ENCODE measurements at places on chromosomes 16 and 17.

- DNase-seq = no peak
Observed at GRCh38 chr17:3845291-3845620, 790 bp downstream of the NCBP3 start.

- no peak for DNase-seq
Observed at GRCh38 chr16:12304861-12305596, 328.5 kb downstream of the SNX29 start.

DNA sequence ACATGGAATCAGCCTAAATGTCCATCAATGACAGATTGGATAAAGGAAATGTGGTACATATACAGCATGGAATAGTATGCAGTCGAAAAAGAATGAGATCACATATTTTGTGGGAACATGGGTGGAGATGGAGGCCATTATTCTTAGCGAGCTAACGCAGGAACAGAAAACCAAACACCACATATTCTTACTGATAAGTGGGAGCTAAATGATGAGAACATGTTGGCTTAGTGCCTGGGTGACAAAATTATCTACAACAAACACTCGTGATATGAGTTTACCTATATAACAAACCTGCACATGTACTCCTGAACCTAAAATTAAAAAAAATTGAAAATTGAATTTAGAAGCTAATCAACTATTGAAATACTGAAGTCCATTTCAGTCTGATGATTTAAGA is 6.1 kb downstream of the ANKS4B start:
- no peak for DNase-seq

GRCh38 chr16:81286190-81286589 is 28.6 kb upstream of the GAN start:
- DNase-seq = no peak

GRCh38 chr17:4130715-4131114 is 12.1 kb downstream of the ZZEF1 start:
- DNase-seq = no peak

DNA sequence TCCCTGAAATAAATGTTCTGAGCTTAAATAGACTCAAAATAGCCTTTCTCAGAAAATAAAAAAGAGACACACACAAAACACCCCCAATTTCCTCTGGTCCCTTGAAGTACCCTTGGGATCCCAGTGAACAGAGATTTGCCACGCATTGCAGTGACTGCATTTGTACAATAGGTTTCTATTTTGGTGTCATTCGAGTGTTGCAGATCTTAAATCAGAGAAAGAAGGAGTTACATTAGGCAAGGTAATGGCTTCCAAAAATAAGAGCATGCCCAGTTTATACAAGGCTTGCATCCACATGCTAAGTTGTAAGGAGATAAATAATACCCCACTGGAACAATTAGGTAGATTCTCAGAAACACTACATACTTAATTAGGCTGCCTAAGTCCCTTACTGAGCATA is 2.2 kb downstream of the TOX3 start:
- DNase-seq = no peak

GRCh38 chr17:81309140-81309858 is 14.2 kb upstream of the SLC38A10 start:
- DNase-seq = no peak

DNA sequence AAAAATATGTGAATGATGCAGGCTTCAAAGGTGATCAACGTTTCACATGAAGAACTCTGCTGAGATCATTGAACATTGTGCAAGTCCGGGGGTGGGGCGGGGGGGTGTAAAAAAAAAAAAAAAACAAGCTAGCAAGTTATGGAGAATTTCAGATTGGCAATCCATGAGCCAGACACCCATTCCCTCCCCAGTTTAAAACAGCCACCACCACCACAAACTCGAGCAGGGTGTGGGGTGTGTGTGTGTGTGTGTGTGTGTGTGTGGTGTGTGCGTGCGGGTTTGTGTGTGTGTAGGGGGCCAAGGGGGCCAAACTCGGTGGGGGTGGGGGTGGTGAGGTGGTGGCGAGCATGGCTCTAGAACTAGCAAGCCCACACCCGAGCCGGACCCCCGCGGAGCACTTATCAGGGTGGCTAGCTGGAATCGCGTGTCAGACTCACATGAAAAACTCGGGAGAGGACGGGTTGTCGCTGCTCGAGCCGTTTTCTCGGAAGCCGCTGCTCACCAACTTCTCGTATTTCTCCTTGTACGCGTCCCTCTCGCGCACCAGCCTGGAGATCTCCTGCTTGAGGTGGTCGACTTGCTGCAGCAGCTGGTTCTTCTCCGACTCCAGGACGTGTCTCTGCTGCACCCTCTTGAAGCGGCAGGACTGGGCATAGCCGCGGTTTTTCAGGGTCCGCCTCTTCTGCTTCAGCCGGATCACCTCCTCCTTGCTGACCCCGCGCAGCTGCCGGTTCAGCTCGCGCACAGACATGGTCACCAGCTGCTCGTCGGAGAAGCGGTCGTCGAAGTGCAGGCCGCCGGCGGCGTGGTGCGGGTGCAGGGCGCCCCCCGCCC is 2.0 kb downstream of the MAF start:
- DNase-seq = peak; percentile 41

DNA sequence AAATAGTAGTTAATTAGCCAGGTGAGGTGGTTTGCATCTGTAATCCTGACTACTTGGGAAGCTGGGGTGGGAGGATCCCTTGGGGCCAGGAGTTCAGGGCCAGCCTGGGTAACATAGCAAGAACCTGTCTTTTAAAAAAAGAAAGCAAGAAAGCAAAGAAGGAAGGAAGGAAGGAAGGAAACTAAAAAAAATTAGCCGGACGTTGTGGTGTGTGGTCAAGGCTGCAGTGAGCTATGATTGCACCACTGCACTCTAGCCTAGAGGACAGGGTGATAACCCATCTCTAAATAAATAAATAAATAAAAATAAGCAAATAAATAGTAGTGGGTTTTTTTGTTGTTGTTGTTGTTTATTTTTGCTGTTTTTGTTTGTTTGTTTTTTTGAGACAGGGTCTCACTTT is 39.3 kb upstream of the MAP2K6 start:
- DNase-seq = no peak

DNA sequence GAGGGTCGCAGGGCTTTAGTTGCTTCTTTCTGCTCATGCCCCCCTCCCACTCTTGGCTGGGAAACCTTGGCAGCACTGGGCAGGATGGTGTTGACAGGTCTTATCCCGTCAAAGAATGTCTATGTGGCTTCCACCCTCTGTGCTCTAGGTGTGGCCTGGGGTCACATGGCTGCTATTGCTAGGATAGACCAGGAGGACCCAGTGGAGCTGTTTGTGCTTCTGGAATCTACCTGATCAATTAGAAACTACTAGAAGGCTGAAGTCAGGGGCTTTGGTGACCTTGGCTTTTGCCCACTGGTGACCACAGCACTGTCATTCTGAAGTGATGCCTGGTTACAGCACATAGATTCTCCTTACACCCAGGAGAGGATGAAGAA is 105.8 kb downstream of the CMIP start:
- no peak for DNase-seq

GRCh38 chr16:1871974-1872635 is at the start of gene MEIOB:
TSS of gene MEIOB (minus strand) at chr16:1872164. CDS start at chr16:1868175, 3,989 bp downstream.
- peak; percentile 29 for DNase-seq

DNA sequence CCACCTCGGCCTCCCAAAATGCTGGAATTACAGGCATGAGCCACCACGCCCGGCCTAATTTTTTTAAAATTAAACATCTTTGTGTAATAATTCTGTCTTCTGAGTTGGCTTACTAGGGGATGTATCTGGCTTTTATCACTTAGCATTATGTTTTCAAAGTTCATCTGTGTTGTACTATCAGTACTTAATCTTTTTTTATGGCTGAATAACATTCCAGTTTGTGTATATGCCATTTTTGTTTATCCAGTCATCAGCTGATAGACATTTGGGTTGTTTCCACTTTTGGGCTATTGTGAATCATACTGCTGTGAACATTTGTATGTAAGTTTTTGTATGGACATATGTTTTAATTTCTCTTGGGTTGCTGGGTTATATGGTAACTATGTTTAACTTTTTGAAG is 69.0 kb downstream of the CHD9 start:
- DNase-seq = no peak

- DNase-seq = no peak
Observed at GRCh38 chr16:1990351-1991134, 773 bp downstream of the SYNGR3 start.

- DNase-seq = no peak
Observed at GRCh38 chr17:82486231-82487094, 27.9 kb downstream of the NARF start.

- DNase-seq = no peak
Observed at GRCh38 chr16:67463059-67463458, 17.9 kb downstream of the ATP6V0D1 start.

GRCh38 chr16:81910366-81910885 is 100.8 kb downstream of the SDR42E1 start:
- DNase-seq = no peak

DNA sequence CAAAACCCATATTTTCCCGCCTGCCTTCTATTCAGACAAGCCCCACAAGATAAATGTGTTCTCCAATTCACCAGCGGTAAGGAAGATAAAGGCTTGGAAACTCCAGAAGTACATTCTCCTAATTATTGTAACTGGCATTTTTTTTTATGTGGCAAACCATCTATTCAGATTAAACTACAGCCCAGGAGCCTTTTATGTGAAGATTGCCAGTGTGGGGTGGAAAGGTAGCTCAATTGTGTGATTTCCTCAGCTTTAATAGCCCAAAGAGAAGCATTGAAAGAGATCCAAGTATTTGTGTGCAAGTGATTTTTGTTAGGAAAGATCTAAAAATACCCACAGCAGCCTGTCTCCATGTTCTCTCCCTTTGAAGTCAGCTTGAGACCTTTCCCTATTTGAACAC is 451.4 kb upstream of the CCL2 start:
- no peak for DNase-seq

DNA sequence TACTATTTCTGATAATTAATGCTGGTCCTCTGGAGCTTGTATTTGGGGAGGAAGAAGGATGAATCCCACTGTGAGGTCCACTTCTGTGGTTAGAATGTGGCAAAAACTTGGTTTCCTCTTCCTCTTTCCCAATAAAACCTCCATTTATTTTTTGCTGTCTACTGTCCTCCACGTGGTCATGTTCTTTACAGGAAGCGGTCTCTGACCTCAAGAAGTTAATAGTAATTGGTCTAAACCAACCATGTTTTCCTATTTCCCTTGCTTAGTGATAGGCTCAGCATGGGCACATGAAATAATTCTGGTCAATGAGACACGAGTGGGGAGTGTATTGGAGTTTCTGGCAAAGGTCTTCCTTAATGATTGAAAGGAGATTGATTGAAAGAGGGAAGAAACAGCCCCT is 33.9 kb downstream of the CHP2 start:
- no peak for DNase-seq

DNA sequence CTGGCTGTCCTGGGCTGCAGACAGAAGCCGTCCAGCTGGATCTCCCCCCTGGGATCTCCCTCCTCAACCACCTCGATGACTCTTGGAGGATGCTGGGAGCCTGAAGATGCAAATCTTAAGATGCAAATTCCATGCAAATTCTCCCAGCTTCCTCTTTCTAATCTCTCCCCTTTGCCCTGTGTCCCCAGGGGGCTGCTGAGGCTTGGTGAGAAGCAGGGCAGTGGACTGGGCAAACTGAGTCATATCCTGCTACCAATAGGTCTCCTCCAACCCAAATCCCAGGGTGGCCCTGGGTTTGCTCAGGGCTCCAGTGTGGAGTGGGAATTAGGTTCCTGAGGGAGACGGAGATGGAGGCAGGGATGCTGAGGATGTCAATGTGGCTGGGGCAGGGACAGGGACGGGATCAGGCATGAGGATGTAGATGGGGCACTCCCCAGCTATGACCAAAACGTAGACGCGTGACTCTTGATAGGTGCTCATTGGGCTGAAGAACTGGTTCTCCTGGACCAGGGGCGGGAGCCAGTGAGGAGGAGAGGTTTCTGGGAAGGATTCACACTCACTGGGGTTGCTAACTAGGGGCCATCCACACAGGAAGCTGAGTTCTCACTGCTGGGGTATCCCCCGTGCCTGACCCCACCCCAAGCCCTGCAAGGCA is 3.6 kb upstream of the ALOX12B start:
- DNase-seq = no peak

DNA sequence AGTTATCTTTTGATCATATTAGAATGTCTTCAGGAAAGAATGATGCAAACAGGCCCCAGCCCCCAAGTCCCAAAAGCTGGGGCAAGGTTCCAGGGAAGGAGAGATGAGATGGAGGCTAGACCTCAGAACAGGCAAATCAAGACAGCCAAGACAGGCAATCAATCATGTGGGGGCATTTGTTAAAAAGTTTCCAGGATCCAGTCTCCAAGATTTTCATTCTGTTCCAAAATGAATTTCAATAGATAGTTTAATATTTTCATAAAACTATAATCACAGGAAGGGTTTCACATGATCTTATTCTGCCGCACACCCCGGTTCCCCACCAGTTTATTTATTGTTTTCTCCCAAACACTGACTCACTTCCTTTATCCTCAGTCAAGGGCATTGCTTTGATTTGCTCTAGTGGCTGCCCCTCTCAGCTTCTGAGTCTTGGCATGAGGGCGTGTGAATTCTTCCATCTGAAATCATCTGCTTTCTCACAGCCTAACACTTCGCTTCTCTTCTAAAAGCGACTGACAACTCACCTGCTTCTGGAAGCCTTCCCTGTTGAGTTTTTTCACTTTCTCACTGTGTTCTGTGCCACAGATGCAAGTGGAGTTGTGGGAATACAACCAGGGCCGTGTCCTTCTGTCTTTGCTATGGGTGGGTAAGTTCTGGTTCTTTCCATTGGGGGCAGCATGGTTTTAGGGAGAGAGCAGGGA is 12.2 kb upstream of the TERF2 start:
- no peak for DNase-seq

- DNase-seq = no peak
Observed at GRCh38 chr17:59368218-59368857, 36.9 kb downstream of the YPEL2 start.

DNA sequence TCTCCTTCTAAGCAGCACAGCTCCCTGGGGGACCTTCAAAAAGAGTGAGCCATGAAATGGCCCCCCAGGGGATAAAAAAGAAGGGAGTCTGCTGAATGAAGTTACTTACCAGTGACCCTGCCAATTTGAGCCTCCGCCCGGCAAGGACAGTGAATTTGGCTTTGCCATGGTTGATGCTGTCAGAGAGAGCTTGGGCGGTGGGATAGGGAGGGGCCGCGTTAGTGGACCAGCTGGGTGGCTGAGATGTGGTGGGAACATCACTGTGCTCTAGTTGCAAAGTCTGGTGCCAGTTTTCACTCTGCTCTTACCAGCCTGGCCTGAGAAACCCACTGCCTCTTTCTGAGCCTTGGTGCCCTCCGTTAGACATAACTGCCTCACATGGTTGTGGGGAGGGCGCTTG is 114.6 kb downstream of the MRM1 start:
- no peak for DNase-seq

GRCh38 chr16:4602331-4602730 is 12.4 kb downstream of the UBALD1 start:
- no peak for DNase-seq

All from stimulated activated CD4-positive, alpha-beta T cell treated with anti-CD3 and anti-CD28 coated beads, Interleukin-12 subunit alpha, Interleukin-12 subunit beta, amount 100 ng/mL, for 24 hours (primary cell).